DMS79 treated with DMSO at 0.1 percent for 48 hours (cell line): ENCODE measurements at places on chromosomes 5 and 9.

- no peak for DNase-seq
Observed at GRCh38 chr9:89808756-89809181, 204.0 kb downstream of the GADD45G start.

DNA sequence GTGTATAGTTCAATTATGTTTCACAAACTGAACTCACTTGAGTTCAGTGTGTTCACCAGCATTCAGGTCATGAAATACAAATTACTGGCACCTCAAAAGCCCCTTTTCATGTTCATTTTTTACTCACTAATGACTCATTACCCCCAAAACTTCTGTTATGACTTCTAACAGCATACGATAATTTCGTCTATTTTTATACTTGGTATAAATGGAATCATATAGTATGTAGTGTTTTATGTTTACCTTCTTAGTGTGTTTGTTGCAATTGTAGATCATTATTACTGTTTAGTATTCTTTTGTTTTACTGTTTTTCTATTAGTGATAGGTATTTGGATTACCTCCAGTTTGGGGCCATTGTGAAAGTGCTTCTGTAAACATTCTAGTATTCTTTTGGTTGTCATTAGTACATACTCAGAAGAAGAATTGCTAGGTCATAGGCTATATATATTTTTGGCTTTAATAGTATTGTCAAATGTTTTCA, 33.4 kb downstream of the DDX4 start:
- no peak for DNase-seq

DNA sequence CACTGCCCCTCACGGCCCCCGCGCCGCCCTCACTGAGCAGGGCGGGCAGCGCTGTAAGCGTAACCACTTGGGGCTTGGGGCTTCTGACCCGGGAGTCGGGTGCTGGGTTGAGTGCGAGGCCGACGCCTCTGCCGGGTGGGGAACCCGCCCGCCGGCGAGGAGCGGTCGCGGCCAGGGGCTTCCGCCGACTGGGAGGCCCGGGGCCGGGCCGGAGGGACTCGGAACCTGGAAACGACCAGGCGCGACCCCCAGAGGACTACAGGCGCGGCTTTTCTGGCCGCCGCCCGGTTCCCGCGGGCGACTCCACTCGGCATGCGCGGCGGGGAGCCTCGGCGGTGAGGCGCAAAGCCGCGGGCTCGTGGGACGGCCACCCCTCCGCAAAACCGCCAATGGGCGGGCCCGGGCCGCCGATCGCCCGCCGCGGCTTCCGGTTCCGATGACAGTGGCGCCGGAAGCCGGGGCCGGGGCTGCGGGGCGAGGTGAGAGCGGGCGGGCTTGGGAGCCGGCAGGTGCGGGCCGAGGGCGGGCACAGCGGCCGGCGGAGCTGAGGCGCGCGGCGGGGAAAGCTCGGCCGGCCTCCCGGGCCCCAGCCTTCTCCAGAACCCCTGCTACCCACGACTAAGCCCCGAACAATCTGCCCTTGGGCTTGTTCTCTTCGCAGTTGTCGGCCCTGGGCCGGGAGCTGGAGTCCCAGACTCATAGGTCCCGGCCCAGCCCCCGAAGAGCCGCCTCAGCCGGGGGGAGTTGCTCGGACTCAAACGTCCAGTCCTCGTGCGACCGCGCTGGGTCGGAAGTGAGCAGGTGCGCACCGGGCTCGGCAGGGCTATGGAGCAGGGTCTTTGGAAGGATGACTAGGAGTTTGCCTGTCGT, at the start of gene RMND5B:
Gene RMND5B, plus strand, starts transcription at position 439 of the 870 bp plus-strand sequence. CDS start 7,106 bp downstream, outside the sequence.
- DNase-seq, result peak; percentile 42

DNA sequence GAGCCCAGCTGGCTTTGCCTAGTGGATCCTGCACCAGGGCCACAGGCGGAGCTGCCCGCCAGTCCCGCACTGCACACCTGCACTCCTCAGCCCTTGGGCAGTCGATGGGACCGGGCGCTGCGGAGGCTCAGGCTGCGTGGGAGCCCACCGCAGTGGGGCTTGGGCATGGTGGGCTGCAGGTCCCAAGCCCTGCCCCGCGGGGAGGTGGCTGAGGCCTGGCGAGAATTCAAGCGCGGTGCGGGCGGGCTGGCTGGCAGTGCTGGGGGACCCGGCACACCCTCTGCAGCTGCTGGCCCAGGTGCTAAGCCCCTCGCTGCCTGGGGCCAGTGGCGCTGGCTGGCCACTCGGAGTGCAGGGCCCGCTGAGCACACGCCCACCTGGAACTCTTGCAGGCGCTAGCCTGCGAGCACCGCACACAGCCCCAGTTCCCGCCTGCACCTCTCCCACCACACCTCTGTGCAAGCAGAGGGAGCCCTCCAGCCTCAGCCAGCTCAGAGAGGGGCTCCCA, 125.7 kb upstream of the OTULINL start:
- no peak for DNase-seq

DNA sequence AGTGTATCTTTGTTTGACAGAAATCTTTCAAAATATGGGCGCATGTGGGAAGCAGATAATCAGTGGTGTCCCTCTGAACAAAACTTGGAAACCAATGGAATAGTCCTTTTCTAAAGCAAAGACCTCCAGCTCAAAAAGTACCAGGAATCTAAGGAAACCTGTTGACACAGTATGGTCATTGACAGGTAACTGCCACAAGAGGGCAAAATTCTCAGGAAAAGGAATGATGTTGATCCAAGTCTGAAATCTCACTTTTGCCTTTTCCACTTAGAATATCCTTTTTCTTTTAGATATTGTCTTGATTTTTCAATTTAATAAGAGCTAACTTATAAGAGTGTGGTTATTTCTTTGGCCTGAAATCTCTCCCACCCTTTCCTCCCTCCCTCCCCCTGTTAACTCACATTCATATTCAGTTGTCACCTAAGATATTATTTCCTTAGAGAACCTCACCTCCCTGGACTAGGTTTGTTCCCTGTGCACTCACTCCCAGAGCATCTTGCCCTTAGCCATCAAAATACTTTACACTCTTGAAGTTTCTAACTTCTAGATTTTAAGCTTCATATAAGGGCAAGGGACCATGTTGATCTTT, 59.0 kb upstream of the BARX1 start:
- DNase-seq, result no peak

- DNase-seq, result no peak
Observed at GRCh38 chr5:68299575-68299974, 84.0 kb downstream of the PIK3R1 start.

- peak; percentile 40 for DNase-seq
Observed at GRCh38 chr5:1666812-1667588, 132.6 kb downstream of the MRPL36 start.

DNA sequence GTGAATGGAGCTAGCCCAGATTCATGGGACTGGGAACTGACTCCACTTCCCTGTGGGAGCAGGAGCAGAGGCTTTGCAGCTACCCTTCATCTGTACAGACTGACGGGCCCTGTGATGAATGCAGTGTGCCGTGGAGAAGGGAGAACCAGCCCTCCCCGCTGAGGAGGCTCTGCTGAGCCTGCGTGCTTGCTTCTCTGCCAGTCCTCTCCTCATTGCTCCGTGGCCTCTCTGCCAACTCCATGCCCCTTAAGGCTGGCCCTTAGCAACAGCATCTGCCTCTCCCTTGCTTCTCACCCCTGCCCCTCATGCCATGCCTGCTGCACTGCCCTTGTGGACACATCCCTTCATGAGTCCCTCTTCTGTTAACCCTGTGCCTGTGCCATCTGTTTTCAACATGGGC, 53.6 kb downstream of the GADD45G start:
- DNase-seq, result no peak

DNA sequence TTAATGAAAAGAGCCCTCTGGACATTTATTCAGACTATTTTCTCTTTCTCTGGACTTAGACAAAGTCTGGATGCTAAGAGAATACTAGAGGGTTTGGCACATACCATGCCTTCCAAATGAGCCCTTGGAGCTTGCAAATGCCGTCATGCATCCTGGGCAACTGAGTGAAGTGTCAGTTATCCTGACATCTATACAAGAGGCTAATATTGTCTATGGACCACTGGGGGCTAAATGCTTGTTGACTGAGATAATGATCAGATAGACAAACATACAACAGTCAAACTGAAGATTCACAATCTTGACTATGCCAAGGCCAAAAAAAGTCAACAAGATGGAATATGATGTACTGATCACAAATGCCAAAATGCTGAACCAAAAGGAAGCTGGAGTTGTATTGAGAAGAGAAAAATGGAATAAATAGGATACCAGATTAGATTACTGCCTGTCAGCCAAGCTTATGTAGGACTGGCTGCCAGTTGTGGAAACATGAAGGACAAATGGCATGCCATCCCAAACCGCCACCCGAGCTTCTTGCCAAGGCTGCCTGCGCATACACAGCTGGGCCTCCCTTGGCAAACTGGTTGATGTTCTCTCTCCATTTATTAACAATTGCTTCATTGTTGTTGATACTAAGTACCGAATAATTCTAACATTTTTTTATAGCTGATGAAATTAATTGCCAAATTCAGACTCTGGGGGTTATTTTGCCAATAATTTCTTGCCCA, 240.1 kb upstream of the GRAMD2B start:
- no peak for DNase-seq

GRCh38 chr5:64775291-64775690, 6.6 kb downstream of the CWC27 start:
- DNase-seq, result no peak

DNA sequence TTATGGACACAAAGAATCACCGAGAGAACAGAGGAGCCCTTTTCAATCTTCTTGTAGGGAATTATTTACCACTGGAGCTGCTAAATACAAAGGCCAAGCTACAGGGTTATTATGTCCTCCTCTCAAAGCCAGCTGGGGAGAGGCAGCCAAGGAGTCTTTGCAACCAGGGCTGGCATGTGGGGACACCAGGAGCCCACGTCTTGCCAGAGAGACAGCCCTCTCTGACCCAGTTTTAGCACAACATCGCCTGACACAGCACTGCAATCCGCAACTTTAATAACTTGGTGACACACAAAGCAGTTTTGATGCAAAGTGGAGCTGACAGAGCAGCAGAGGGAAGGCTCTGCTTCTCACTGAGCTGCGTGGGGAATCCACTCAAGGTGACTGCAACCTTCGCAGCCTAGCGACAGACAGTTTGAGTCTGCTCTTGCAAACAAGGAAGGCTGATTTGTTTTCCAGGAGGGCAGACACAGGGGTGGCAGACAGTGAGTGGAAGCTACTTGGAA, 33.6 kb downstream of the TLR4 start:
- no peak for DNase-seq

DNA sequence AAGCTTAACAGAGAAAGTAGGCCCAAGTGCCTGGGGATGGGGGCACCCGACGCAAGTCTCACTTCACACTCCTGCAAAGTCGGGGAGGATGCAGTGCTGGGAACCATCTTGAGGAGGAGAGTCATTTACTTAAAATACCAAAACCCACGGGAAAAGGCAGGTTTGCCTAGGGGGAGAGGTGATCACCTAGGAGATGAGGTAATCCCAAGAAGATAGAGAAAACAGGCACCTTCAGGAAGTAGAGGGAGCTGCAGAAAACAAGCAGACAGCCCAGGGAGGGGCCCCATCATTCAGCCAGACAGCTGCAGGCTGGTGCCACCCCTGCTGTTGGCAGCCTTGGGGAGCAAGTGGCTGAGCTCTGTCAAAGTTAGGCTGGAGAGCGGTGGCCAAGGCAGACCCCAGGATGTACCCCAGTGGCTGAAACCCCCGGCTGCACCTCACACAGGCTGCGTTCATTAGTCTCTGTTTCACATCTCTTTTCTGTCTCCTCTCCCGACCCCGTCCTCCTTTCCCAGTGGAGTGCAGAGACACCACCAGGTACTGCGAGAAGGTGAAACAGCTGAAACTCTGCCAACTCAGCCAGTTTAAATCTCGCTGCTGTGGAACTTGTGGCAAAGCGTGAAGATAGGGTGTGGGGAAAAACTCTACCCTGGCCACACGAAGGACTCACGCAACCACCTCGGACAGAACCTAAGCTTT, 124.9 kb downstream of the SAXO1 start:
- DNase-seq, result no peak

DNA sequence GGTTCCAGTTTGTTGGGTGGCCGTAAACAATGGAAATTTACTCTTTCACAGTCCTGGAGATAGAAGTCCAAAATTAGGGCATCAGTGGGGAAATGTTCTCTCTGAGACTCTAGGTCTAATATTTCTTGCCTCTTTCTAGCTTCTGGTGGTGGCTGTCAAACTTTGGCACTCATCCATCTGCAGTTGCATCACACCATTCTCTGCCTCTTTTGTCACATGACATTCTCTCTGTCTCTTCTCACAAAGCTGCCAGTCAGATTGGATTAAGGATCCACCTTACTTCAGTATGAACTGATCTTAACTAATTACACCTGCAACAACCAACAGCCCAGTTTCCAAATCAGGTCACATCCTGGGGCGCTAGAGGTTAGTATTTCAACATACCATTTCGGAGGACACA, 222.9 kb upstream of the FTMT start:
- no peak for DNase-seq

DNA sequence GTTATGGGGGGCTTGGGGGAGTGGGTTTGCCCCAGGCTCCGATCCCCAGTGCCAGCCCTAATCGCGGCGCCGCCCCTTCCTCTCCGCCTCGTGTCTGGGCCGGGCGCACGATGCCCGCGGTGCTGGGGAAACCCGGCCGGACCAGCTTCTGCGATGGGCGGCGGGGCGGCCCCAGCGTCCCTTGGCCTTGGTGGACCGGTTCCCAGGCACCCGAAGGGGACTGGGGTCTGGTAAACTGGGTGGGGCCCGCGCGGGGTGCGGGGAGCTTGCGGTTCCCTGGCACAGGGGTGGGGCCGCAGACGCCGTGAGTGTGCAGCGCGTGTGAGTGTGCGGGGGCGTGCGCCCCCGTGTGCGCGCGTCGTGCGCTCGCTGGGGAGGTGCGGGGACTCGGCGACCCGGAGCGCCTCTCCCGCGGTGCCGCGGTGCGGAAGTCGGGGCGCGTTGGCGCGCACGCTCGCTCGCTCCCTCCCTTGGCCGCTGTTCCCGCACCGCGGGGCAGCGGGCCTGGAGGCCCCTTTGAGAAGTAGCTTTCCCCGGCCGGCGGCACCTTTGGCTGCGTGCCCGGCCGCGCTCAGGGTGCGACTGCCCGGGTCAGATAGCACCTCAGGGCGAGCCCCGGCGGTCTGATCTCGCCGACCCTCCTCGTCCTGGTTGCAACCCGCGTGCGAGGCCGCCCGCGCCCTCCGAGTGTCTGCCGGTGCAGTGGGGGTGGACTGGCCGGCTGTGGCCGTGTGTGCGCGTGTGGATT, 568 bp downstream of the MACIR start:
- peak; percentile 38 for DNase-seq

GRCh38 chr5:2642684-2643345, 108.7 kb downstream of the IRX2 start:
- peak; percentile 34 for DNase-seq

DNA sequence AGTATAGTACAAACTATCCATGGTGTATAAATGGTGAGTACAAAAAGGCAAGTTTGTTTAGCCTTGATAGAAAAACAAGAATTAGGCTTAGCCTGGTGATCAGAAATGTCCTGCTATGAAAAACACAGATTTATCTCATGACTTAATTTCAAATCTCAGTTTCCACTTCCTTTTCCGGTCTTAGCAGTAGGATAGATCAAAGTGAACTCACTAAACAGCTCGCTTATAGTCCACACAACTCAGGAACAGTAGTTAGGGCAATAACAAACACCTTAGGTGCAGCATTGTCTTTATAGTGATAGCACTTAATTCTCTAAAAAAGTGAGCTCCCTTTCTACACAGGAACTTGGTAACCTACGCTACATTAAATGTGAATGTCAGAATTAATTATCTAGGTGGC, 11.4 kb downstream of the GOLGA1 start:
- no peak for DNase-seq

GRCh38 chr9:110672873-110673510, 4.4 kb downstream of the MUSK start:
- no peak for DNase-seq

GRCh38 chr9:72932619-72933018, 20.2 kb downstream of the ALDH1A1 start:
- DNase-seq, result no peak

- peak; percentile 31 for DNase-seq
Observed at GRCh38 chr5:59893429-59894227, at the start of gene PDE4D. Gene PDE4D, minus strand, starts transcription at chr5:59893726.

GRCh38 chr9:35106343-35106730, 3.4 kb upstream of the STOML2 start:
- DNase-seq, result no peak
